ENCODE measurements at places on chromosomes 16 and 17.

- no peak for DNase-seq
These were observed 4.9 kb upstream of the POLR3E start for GRCh38 chr16:22292320-22292719.

GRCh38 chr17:33046361-33047255 is 55.0 kb downstream of the SPACA3 start:
- no peak for DNase-seq

- no peak for DNase-seq
These were observed 8.6 kb downstream of the SARM1 start for GRCh38 chr17:28379814-28380801.

GRCh38 chr17:19948116-19948943 is 29.3 kb downstream of the AKAP10 start:
- no peak for DNase-seq

GRCh38 chr17:50221266-50221863 is 19.9 kb upstream of the COL1A1 start:
- no peak for DNase-seq

DNA sequence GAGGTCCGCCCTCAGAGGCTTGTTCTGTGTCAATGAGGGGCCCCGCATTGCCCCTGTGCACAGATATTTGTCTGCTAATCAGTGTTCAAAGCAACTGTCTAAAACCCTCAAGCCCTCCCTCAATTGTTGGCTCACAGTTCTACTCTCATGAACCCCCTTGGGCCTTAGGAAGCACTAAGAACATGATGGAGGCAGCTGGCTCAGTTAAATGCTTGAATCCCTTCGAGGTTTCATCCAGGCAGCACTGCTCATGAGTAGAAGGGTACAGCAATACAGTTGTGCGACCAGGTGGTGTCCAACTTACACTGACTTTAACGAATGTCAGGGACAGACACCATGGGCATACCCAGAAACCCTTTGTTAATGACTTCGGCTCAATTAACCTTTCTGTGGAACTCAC is 89.2 kb upstream of the WSCD1 start:
- no peak for DNase-seq

GRCh38 chr16:80191928-80192327 is 348.9 kb upstream of the DYNLRB2 start:
- DNase-seq = no peak

DNA sequence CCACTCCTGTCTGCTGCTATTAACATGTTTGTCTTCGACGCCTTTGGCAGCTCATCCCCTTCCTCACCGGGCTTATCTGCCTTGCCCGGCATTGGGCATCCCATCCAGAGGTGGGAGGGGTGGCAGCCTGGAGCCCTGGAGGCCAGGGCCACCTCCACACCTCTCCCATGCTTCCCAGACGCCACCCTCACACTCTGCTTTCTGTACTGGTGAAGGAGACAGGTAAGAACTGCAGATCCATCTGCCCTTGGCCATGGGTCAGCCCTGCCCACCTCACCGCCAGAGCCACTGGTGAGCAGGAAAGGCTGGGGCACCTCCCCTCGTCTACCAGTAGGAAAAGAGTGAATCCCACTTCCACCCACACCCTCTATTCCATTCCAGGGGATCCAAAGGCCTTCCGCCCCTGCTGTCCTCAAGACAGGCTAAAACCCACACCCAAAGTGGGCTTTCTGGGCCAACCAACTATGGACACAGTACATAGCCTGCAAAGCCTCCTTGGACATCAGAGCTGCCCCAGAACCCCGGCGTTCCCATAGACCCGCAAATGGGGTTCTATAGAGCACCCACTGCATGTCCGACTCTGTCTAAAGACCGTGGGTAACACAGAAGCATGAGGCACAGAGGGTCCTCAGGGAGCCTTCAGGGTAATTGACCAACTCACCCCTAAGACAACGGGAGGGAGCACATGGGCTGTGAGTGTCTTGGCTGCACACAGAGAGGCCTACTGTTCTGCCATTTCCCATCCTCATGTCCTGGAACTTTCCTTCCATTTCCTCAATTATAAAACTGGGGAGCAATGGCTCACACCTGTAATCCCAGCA is 23.4 kb upstream of the RBFOX3 start:
- no peak for DNase-seq

GRCh38 chr17:1272701-1273100 is 2.5 kb downstream of the BHLHA9 start:
- DNase-seq = no peak

Data from putamen (tissue), 1 donor.